K562 (cell line): ENCODE measurements at places on chromosomes 12 and 14.

DNA sequence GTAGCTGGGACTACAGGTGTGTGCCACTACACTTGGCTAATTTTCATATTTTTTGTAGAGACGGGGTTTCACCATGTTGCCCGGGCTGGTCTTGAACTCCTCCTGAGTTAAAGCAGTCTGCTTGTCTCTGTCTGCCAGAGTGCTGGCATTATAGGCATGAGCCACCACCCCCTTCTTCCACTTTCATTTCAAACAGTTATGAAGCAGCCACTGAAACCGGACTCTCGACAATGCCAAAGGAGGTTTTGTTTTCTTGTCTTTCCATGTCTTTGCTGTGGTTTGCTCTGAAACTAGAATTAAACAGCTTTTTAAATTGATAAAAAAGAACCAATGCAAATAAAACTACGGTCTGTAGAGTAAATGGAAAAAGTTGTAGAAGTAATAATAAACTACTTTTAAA, 30.4 kb downstream of the RAP1B start:
- DNase-seq, result no peak

DNA sequence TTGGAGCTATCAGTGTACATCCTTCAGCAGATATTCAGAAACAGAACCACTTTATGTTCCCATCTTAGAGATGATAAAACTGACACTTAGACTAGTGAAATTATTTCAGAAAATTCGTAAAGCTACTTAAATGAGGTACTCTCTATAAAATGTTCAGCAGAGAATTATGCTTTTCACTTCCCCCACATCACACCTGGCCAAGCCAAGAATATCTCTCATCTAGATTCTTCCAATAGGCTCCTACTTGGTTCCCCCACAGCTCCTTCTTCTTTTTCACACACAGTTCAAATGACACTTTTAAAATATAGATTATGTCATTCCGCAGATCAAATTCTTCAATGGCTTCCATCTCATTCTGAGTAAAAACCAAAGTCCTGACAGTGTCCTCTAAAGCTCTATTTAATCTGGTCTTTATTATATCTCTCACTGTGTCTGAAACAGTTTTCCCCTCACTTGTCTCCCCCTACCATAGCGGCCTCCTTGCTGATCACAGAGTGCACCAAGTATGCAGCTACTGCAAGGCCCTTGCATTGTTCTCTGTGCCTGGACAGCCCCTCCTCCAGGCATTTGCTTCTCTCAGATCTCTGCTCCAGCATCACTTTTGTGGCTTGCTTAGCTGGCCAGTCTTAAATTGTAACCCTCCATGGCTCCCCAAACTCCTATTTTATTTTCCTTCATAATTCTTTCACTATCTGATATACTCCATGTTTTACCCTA, 736.8 kb upstream of the USP15 start:
- no peak for DNase-seq

- no peak for DNase-seq
Measured at GRCh38 chr14:72554994-72555608, 338.8 kb downstream of the DPF3 start.

- no peak for DNase-seq
Measured at GRCh38 chr12:20264608-20265114, 103.7 kb upstream of the PDE3A start.

DNA sequence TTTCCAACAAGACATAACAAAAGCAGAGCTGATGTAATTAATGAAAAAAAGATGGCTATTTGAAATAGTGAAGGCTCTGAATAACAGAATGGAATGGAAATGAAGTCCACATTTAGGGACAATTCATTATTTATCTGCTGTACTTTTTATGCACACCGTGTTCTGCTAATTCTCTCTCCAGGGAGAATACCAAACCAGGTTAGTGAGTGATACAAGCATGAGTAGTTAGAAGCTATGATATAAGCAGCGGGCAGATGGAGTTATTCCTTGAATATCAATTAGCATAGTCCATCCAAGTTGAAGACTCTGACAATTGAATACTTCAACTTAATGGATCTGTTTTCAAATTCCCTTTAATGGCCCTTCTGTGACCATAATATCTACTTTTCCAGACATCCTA, 162.1 kb upstream of the TMTC2 start:
- no peak for DNase-seq
